ENCODE measurements at places on chromosomes 13 and 19.
A peak's percentile ranks its signal among the peaks of the same experiment; 100 is the strongest.

- peak; percentile 16 for DNase-seq
These were observed 29.6 kb upstream of the TMEM255B start for GRCh38 chr13:113729187-113730019.

- peak; percentile 97 for DNase-seq
These were observed at the start of gene PPP1R15A for GRCh38 chr19:48872182-48872883. PPP1R15A (plus strand) TSS chr19:48872421; CDS start chr19:48873234, 813 bp downstream.

GRCh38 chr13:48158290-48158689, 63.4 kb upstream of the MED4 start:
- peak; percentile 50 for DNase-seq

GRCh38 chr19:18897094-18898029, 1.4 kb upstream of the CERS1 start:
- no peak for DNase-seq

- DNase-seq = peak; percentile 99
These were observed 512 bp upstream of the ARHGAP35 start for GRCh38 chr19:46860125-46860845.

GRCh38 chr19:4279530-4280422, 710 bp downstream of the SHD start:
- DNase-seq = no peak

DNA sequence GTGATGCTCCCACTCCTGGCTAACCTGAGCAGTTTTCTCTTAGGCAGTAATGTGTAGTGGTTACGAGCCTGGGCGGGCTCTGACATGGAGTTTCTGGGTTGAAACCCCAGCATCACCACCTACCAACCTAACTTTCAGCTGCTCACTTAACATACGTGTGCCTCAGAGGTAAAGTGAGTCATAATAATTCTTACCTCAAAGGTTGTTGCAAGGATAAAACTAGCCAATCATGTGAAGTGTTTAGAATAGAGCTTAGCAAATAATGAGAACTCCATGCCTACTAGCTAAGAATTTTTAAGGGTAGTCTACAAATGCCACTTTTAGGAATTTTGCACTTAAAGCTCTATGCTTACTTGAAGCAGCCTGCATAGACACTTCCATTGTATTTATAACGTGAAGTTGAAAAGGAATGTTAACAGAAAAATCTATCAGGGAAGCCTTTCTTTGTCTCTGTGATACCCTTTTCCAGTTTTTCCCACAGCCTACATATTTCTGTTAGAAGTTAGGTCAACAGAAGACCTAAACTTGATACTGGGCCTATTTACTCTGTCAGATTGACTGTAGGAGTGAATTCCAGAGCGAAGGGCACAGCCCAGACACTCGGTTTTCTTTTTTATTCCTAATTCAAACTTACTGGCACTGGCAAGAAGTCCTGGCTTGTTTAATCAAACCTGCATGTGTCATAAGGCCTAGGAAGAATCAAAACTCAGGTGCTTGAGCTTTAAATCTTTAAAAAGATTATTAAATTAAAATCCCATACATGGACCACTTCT, 90.7 kb downstream of the FREM2 start:
- DNase-seq = no peak

DNA sequence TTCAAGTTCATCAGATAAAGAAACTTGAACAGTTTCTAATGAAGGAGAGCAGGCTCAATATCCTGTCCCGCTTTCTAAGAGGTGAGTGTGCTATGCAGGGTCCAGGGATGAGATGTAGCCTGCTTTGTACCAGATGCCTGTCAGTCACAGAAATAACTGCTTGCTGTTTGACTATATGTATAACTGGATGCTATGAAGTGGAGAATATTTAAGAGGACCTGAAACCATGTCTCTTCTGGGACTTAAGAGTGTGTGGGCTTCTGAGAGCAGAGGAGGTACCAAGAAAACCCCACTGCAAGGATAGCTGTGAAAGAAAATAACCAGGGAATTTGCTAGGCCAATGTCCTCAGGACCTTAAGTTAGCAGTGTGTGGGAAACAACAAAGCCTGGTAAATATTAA, 246.3 kb upstream of the RFC3 start:
- DNase-seq = no peak

DNA sequence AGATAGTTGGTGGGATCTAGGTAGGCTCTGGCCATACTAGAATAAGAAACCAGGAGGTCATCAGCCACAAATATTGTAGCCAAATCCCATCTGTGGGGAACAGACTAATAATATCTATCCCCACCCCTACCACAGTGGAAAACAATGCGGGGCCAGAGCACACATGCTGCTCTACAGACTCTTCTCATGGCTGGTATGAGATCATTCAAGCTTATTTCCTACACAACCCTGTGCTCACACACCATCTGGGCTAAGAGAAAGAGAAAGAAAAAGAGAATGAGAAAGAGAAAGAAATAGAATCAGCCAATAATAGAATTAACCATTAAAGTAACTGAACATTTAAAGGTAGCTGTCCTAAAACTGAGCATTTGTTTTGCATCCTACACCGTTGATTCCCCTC, 1268.4 kb upstream of the SPRY2 start:
- DNase-seq = no peak

DNA sequence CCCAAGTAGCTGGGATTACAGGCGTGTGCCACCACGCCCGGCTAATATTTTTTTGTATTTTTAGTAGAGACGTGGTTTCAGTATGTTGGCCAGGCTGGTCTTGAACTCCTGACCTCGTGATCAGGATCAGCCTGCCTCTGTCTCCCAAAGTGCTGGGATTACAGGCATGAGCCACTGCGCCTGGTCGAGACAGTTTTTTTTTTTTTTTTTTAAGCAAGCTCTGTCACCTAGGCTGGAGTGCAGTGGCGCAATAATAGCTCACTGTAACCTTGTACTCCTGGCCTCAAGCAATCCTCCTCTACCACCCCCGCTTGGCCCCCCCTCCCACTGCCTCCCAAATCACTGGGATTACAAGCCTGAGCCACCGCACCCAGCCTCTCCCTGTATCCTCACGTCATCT, 6.4 kb upstream of the MAP2K7 start:
- no peak for DNase-seq

DNA sequence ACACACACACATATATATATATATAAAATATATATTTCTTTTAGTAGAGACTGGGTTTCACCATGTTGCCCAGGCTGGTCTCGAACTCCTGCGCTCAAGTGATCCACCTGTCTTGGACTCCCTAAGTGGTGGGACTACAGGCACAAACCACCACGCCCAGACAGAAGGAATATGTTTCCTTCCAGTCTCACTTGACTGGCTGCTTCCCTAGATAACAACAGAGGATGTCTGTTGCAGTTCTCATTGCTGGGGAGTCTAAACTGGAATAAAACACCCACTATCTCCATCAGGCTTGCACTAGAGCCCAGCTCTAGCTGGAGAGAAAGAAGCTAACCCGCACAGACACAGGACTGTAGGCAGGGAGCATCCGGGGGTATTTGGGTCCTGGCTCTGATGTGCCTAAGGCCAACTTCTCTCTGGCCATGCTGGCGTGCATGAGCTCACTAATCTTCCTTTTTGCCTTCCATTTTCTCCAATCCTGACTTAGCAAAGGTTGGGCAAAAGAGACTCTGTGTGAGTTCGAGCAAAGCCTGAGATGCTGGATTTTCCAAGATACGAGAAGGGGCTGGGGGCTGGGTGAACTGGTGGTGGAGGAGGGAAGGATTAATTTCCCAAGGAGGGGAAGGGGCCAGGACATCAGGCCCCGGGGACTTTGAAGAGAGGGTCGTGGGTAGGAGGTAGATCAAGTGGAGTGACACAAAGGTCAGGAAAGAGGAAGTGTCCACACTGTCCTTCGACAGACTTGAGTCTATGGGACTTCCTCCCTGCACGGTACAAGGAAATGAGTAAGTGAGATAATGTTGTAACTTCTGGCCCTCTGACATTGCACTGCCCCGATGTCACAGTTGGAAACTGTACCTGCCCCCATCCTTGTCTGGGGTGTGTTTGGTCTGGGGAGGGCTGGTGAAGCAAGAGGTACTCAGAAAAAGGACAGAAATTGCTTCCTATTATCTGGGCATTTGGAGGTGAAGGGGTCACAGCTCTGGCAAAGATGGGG, 22.5 kb upstream of the ALOX5AP start:
- DNase-seq = no peak

DNA sequence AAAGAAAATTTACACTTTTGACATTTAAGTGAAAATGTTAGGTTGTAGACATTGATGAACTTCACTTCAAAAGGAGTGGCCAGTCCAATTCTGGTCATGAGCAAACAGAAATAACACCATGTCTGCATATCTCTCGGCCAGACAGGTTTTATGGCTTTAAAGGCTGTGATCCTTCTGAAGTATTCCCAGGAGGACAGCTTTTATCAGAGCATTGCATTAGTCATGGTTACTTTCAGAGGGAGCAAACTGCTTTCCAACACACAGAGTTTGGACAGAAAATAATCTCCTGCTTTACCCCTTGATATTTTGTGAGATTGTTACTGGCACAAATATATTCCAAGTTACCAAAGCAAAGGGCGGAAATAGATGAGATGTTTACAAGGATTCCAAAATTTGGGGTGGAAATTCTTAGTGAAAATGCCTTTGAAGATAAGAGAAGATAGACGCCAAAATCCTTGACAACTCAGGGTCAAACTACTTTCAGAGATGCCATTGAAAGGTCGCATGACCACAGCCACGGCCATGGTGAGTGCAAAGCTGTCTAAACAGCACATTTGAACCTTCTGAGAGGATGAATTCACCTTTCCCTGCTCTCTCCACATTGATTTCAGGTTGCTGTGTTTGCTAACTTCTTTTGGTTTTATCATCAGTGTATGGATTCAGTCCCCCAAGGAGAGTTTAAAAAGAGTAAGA, 584.5 kb upstream of the SGCG start:
- no peak for DNase-seq

- no peak for DNase-seq
These were observed 29.8 kb upstream of the ASF1B start for GRCh38 chr19:14165990-14166830.

Data from NCI-H1694 (cell line).